Kidney (tissue), 22 donors: ENCODE measurements at places on chromosomes 4 and X. TPM values are rescaled to one million over a fixed set of nuclear protein-coding genes. Genes with fewer than 3 reads are reported as not detected.

TLR3 gene
- 5.1 TPM for polyA plus RNA-seq

GRCh38 chr4:158159718-158160094 lies 13.1 kb downstream of the GASK1B start:
- no peak for DNase-seq

DNA sequence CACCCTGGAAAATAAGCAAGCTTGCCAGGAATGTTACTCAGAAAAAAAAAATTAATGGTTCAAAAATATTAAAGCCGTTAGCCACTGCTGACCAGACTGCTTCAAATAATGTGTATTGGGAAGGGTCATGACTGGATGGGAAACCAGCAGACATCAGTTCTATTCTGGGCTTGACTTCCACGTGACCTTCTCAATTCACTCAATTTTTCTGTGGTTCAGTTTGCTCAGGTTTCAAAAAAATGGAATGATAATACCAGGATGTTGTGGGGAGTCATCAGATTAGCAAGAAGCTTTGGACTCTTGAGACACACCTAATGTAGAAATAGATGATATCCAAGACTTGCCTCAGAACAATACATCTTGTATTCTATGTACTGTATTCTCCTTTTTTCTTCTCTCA lies 541.9 kb upstream of the BOD1L1 start:
- DNase-seq = no peak

PAGE2 gene
- polyA plus RNA-seq = not detected

GRCh38 chr4:4729206-4729605 lies 130.3 kb upstream of the MSX1 start:
- DNase-seq = peak; percentile 71

NAA10 gene
- 120 TPM for polyA plus RNA-seq

SMARCA1 gene
- polyA plus RNA-seq = 20.0 TPM

GRCh38 chr4:173333658-173334084 lies 487 bp downstream of the HMGB2 start:
- peak; percentile 61 for DNase-seq

ODAPH gene
- polyA plus RNA-seq = not detected

UNC5C gene
- polyA plus RNA-seq = 0.84 TPM

PDZD4 gene
- polyA plus RNA-seq = 4.7 TPM

FHDC1 gene
- 1.5 TPM for polyA plus RNA-seq

FGF16 gene
- polyA plus RNA-seq = not detected

REPS2 gene
- 19.6 TPM for polyA plus RNA-seq

ELF4 gene
- 2.6 TPM for polyA plus RNA-seq

DAPP1 gene
- 0.34 TPM for polyA plus RNA-seq

TCEAL6 gene
- 1.1 TPM for polyA plus RNA-seq
